ENCODE measurements at places on chromosomes 1 and 21.

DNA sequence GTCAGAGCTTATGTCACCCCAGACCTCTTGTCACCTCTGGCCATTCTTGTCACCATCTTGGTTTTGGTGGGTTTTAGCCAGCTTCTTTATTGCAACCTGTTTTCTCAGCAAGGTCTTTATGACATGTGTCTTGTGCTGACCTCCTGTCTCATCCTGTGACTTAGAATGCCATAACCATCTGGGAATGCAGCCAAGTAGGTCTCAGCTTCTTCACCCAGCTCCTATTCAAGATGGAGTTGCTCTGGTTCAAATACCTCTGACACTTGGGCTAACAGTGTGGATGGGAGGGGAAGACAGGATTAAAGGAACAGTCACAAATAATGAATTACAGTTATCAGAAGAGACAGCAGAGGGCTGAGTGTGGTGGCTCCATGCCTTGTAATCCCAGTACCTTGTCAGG, 30.5 kb upstream of the PIK3CD start:
- H3K27ac ChIP-seq, result no peak overlapping the region
- no peak for DNase-seq
- H3K4me1 ChIP-seq, result no peaks in the 10 kb centered on the region
- H3K36me3 ChIP-seq, result no peaks in the 10 kb centered on the region

DNA sequence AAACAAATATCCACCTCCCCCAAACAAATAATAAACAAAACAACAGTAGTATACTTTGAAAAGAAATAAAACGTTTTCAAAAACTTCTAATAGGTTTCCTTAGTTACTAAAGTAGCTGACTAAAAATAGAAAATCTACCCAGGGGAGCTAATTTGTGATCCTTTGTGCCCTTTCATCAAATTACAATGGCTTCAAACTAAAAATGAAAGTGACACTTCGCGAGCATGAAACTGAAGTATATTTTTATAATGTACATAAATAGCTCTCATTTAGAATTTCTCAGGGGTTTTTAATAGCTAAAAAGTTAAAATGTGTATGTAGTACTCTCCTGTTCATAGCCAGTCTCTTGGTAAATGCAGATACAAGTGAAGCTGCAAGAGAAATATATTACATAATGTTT, 78.4 kb downstream of the BRINP3 start:
- no peak overlapping the region for H3K27ac ChIP-seq
- H3K36me3 ChIP-seq, result no peaks in the 10 kb centered on the region
- H3K27me3 ChIP-seq, result no peaks in the 10 kb centered on the region

- no peaks in the 10 kb centered on the region for H3K4me1 ChIP-seq
- no peak for DNase-seq
- H3K36me3 ChIP-seq, result no peaks in the 10 kb centered on the region
- no peak overlapping the region for H3K27ac ChIP-seq
Observed at GRCh38 chr1:98388441-98388840, 273.1 kb upstream of the SNX7 start.

GRCh38 chr1:33455539-33456501, 16.6 kb upstream of the ZSCAN20 start:
- peak; percentile 55 for DNase-seq
- no peaks in the 10 kb centered on the region for H3K27me3 ChIP-seq
- no peak overlapping the region for H3K27ac ChIP-seq

GRCh38 chr1:58539553-58539952, 7.0 kb downstream of the OMA1 start:
- H3K27ac ChIP-seq, result no peak overlapping the region
- DNase-seq, result no peak
- H3K4me3 ChIP-seq, result no peak overlapping the region
- peaks cover 3% of the 10 kb centered on the region for H3K4me1 ChIP-seq
- no peaks in the 10 kb centered on the region for H3K27me3 ChIP-seq
- peaks cover 3% of the 10 kb centered on the region for H3K36me3 ChIP-seq

- no peaks in the 10 kb centered on the region for H3K36me3 ChIP-seq
- no peak overlapping the region for H3K4me3 ChIP-seq
- H3K4me1 ChIP-seq, result no peaks in the 10 kb centered on the region
- H3K27me3 ChIP-seq, result no peaks in the 10 kb centered on the region
- no peak for DNase-seq
Observed at GRCh38 chr1:184770181-184770979, 15.7 kb upstream of the EDEM3 start.

GRCh38 chr1:155017946-155018316, 15.3 kb downstream of the ZBTB7B start:
- H3K4me3 ChIP-seq, result peak overlapping the region; percentile 59
- peaks cover 25% of the 10 kb centered on the region for H3K4me1 ChIP-seq
- peak overlapping the region; percentile 88 for H3K27ac ChIP-seq
- DNase-seq, result peak; percentile 65
- H3K27me3 ChIP-seq, result no peaks in the 10 kb centered on the region
- H3K36me3 ChIP-seq, result peaks cover 34% of the 10 kb centered on the region

DNA sequence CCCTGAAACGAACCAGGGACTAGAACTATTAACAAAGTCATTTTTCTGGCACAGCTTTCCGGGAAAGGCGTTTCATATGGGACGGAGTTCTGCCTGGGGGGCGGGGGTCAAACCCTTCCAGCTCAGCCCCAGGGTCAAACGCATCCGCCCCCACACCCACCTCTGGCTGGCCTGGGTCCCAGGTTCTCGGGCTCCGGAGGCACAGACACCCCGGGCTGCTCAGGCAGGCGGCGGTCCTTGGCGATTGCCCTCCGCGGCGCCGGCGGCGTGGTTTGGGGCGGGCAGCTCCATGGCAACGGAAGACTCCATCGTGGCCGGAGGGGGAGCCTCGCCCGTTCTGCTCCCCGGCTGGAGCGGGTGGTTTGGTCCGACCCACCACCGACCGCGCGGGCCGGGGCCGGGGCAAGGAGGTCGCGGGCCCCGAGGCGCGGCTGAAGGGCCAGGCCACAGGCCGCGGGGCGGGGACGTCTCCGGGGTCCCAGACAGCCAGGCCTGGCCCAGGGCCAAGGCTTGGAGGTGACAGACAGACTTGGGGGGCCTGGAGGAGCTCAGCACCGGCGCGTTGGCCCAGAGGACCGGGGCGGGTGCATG, at the start of gene CFAP74:
TSS of gene CFAP74 (minus strand) at position 246 of the 591 bp plus-strand sequence. CDS start 12,830 bp downstream, outside the sequence.
- no peaks in the 10 kb centered on the region for H3K4me1 ChIP-seq
- H3K27ac ChIP-seq, result no peak within 1 kb of the TSS
- no peaks in the 10 kb centered on the region for H3K36me3 ChIP-seq
- DNase-seq, result no peak
- H3K27me3 ChIP-seq, result peaks cover 64% of the 10 kb centered on the region

- no peaks in the 10 kb centered on the region for H3K4me1 ChIP-seq
- H3K4me3 ChIP-seq, result no peak overlapping the region
- DNase-seq, result no peak
- no peaks in the 10 kb centered on the region for H3K27me3 ChIP-seq
Observed at GRCh38 chr1:152486400-152487006, 24.1 kb upstream of the LCE5A start.

DNA sequence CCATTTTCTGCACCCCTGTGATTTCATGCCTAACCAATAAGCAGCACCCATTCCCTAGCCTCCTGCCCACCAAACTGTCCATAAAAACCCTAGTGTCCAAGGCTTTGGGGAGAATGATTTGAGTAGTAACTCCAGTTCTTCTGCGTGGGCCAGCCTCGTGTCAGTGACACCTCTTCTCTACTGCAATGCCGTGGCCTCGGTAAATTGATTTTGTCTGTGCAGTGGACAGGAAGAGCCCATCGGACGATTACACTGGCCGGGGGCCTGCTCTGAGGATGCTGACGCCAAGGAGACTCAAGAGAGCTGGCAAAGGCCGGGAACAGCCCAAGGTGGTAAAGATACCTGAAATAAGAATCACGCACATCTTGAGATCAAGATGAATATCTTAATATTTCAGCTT, 29.3 kb downstream of the RSPH1 start:
- H3K4me1 ChIP-seq, result no peaks in the 10 kb centered on the region
- no peak for DNase-seq
- no peak overlapping the region for H3K27ac ChIP-seq
- peaks cover 12% of the 10 kb centered on the region for H3K27me3 ChIP-seq
- no peaks in the 10 kb centered on the region for H3K36me3 ChIP-seq
- no peak overlapping the region for H3K4me3 ChIP-seq

DNA sequence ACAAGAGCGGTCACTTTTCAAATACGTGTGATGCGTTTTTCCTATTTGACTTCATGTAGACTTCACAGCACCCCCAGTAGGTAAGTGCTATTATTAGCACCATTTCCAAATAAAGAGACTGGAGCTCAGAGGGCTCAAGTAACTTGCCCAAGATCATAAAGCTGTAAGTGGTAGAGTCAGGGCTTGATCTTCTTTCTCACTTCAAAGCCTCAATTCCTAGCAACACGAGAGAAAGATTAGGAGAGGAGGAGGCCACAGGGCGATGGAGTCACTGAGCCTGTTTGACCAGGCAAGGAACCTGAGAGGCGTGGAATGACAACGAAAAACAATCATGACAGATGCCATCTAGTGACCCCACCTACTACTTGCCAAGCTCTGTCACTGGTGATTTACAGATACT, 181.0 kb downstream of the FOXD2 start:
- DNase-seq, result no peak
- no peaks in the 10 kb centered on the region for H3K27me3 ChIP-seq
- peaks cover 27% of the 10 kb centered on the region for H3K4me1 ChIP-seq
- H3K27ac ChIP-seq, result no peak overlapping the region
- H3K4me3 ChIP-seq, result no peak overlapping the region
- no peaks in the 10 kb centered on the region for H3K36me3 ChIP-seq

DNA sequence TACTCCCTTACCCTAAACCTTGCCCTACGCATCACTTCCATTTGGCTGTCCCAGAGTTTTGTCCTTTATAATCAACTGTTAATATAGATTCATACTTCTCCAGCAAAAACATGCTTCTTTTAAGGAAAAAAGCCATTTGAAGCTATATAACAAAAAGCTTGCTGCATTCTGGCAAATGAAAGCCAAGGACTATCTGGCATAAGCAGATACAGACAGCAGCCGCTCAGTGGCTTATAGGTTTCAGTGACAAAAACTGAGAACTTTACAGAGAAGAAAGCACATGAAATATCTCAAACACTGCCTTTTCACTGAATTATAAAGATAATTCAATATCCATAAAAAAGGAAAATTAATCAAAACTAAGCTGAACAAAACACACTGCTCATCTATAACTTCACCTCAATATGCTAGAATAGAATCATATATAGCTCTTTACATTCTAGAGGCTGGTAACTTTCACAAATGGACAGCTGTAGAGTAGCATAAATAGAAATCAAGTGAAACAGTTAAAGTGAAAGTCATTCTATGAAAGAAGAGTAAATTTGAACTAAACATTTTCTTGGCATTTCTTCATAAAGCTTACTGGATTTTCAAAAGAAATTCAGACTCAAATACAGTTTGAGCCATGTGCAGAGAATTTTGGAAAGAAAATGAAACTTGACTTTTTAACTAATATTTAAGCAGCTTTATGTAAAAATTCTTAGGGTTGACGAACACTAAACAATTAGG, 19.6 kb downstream of the CDC42BPA start:
- H3K4me3 ChIP-seq, result no peak overlapping the region
- H3K27ac ChIP-seq, result peak overlapping the region; percentile 46
- DNase-seq, result no peak
- H3K27me3 ChIP-seq, result no peaks in the 10 kb centered on the region

DNA sequence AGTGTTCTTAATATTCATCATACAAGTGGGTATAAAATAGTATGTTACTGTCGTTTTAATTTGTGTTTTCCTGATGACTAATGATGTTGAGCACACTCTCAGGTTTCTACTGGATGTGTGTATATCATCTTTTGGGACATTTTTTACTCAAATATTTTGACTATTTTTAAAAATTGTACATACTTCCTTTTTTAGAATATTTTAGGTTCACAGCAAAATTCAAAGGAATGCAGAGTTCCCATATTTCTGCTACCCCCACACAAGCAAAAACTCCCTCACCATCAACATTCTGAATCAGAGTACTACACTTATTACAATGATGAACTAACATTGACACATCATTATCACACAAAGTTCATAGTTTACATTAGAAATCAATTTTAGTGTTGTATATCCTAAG, 114.5 kb downstream of the DPYD start:
- no peaks in the 10 kb centered on the region for H3K27me3 ChIP-seq
- H3K4me1 ChIP-seq, result no peaks in the 10 kb centered on the region
- H3K36me3 ChIP-seq, result no peaks in the 10 kb centered on the region
- no peak overlapping the region for H3K27ac ChIP-seq
- no peak for DNase-seq

DNA sequence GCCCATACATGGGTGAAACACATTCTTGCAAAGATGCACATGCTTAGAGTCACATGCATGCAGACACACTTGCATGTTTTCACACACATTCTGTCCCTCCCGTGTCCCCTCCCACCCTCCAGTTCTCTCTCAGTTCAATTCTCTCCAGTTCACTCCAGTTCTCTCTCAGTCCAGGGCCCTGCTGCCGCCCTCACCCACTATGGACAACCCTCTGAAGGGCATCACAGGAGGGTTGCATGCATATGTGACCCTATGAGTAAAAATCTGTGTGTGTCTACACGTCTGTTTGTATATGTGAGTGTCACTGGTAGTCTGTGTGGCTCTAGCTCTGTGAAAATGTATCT, 21.8 kb upstream of the ADGRB2 start:
- H3K4me1 ChIP-seq, result peaks cover 13% of the 10 kb centered on the region
- no peaks in the 10 kb centered on the region for H3K36me3 ChIP-seq
- peak; percentile 4 for DNase-seq
- no peak overlapping the region for H3K4me3 ChIP-seq

- H3K27ac ChIP-seq, result no peak overlapping the region
- no peaks in the 10 kb centered on the region for H3K4me1 ChIP-seq
- no peak overlapping the region for H3K4me3 ChIP-seq
- H3K27me3 ChIP-seq, result no peaks in the 10 kb centered on the region
Observed at GRCh38 chr1:225871359-225872074, 10.7 kb downstream of the TMEM63A start.

DNA sequence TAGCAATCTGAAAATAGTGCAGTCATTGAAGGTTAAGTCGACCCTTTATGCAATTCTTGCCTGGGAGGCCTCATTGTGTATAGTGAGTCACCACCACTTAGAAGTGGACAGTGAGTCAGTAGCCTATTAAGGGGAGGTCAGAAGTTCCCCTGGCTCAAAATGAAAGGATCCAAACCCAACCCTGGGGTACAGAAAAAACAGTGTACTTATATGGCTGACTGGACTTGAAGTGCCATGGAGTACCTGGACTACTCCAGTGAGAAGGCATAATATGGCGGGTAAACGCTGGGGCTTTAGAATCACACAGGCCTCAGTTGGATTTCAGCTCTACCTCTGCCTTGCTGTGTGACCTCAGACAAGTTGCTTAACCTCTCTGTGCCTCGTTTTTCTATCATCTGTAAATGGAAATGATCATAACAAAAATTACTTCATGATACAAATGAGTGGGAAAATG, 2.2 kb upstream of the BCL9 start:
- DNase-seq, result no peak
- peak overlapping the region; percentile 96 for H3K27ac ChIP-seq
- peaks cover 20% of the 10 kb centered on the region for H3K4me1 ChIP-seq
- no peak overlapping the region for H3K4me3 ChIP-seq
- no peaks in the 10 kb centered on the region for H3K27me3 ChIP-seq
- no peaks in the 10 kb centered on the region for H3K36me3 ChIP-seq

DNA sequence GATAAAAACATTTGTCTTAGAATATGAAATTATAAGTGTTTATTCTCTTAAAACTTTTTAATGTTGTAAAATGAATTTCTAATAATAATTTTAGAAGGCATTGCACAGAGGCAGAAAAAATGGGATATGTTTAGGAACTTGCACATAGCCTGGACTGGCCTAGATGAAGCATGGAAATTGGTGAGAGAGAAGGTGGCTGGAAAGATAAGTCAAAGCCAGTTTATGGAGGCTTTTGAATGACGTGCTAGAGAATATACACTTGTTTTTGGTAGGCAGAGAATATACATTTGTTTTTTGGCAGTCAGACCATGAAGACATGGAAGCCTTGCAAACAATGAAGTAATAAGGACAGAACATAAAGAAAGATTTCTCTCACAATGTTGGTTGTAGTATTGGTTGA, 2.3 kb upstream of the C4BPA start:
- no peak overlapping the region for H3K27ac ChIP-seq
- H3K4me1 ChIP-seq, result no peaks in the 10 kb centered on the region
- H3K36me3 ChIP-seq, result no peaks in the 10 kb centered on the region

All from tibial artery (tissue), 4 donors.